ENCODE measurements at places on chromosomes 1 and 21.
A peak's percentile ranks its signal among the peaks of the same experiment; 100 is the strongest.

DNA sequence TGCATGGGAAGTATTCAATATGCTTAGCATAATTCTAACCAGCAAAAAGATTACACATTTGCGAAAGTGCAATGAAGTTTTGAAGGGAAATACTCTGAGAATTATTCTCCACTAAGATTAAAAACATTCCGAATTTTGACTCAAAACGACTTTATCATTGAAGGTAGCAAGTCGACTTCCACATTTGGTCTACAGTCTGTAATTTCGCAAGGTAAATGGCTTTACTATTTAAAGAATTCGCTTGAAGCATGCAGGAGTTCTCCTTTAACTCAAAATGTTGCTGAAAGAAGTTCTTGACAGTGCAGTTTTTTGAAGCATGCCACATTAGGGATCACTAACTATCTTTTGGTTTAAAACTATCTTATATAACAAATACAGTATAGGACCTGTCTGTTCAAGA, 161.0 kb upstream of the HP1BP3 start:
- DNase-seq: no peak

DNA sequence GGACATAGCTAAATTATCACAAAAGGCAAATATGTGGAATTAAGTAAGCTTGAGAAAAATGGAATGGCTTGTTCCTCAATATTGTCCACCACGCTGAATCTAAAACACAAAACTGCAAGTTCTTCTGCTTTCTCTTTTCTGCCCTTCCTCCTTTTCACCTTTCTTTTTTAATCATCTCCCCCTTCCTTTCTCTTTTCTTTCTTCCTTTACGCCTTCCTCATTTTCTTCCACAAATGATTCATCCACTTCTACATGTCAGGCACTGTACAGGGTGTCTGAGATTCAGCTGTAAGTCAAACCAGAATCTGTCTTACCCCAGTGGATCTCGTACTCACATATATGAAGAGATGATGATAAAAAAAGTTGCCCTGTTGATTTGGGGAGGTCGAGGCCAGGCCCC, 1182.5 kb downstream of the MRPL39 start:
- DNase-seq: no peak

GRCh38 chr1:7232441-7233236, 447.4 kb downstream of the CAMTA1 start:
- no peak for DNase-seq

DNA sequence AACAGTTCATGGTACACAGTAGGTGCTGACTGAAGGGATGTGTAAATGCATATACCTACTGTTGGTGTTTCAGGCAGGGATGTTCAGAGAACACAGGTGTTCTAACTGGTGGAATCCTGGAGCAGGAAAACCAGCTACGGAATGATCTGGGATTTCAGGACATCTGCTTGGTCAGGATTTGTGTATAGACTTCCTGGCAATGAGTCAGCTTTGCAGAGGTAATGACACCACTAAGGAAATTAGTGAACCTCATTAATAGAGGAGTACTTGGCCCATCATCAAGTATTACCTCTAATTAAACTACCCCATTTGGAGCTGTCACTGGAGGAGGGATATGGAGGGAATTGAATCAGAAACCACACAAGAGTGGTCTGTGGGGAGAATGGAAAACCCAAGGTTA, 7.3 kb downstream of the MRPL37 start:
- DNase-seq: no peak

DNA sequence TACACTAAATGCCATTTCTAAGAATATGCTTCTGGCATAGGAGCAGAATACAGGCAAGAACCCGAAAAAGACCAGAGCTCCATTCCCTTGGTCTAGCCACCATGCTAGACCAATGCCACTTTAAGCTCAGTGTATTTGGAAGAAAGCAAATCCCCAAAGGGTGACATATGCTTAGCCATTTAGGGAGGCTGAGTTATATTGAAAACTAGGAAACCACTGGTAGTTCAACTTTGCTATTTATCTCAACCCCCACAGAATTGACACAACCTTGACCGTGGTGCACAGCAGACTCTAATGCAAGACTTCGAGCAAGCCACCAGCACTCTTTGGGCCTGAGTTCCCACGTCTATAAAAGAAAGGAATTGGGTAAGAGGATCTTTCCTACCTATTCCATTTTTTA, 167.9 kb downstream of the ADSS2 start:
- DNase-seq: no peak

GRCh38 chr1:218433744-218434143, 88.6 kb downstream of the TGFB2 start:
- no peak for DNase-seq

GRCh38 chr1:5966543-5967205, 25.6 kb downstream of the NPHP4 start:
- DNase-seq: no peak

- DNase-seq: no peak
These were observed 1604.7 kb downstream of the PLA2G4A start for GRCh38 chr1:188433425-188433824.

- DNase-seq: no peak
These were observed 4.3 kb downstream of the LPAR3 start for GRCh38 chr1:84888753-84889152.

DNA sequence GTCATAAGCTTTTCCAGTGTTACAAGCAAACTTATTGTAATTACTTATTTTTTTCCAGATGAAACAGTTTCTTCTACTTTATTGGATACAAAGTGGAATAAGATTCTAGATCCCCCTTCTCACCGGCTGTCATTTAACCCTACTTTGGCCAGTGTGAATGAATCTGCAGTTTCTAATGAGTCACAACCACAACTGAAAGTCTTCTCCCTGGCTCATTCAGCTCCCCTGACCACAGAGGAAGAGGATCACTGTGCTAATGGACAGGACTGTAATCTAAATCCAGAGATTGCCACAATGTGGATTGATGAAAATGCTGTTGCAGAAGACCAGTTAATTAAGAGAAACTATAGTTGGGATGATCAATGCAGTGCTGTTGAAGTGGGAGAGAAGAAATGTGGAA, 95.5 kb downstream of the ZFYVE9 start:
- DNase-seq: peak; percentile 84

DNA sequence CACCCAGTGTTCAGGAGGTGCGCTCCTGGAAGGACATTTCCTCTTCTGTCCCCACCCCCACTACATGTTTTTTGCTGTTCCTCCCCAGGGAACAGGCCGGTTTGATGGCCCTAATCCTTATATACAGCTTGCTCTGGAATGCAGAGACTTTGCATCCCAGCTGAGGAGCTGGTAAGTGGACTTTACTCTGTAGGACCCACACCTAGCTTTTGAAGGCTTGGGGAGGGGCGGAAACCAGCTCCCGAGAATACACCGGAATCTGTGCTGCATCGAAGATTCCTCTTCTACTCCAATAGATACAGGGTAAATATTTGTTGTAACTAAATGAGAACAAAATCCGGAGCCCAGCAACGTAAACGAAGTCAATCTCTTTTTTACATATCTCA, 1.2 kb upstream of the CGN start:
- DNase-seq: no peak

GRCh38 chr1:84442256-84442655, 36.8 kb upstream of the RPF1 start:
- peak; percentile 85 for DNase-seq

DNA sequence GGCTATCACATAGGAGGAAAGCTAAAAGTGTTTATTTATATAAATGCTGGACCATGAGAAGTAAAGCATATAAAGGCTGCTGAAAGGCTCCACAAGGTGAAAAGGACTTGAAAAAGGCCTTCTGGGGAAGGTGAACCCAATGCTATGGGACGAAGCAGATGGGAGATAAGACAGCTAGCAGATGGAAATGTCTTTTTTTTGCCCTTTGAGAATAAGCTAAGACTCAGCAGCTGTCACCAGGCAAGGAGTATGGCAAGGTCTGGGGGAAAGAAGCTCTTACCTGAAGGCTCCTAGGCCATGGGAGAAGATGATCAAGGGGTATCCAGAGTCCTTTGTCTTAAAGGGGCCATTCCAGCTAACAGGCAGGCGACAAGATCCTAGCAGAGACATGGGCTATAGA, 9.9 kb downstream of the PAFAH2 start:
- DNase-seq: no peak

- no peak for DNase-seq
These were observed 42.3 kb upstream of the LAMC2 start for GRCh38 chr1:183143576-183144315.

Measured in Daoy (cell line).